ENCODE measurements at places on chromosomes 13 and 19.

DNA sequence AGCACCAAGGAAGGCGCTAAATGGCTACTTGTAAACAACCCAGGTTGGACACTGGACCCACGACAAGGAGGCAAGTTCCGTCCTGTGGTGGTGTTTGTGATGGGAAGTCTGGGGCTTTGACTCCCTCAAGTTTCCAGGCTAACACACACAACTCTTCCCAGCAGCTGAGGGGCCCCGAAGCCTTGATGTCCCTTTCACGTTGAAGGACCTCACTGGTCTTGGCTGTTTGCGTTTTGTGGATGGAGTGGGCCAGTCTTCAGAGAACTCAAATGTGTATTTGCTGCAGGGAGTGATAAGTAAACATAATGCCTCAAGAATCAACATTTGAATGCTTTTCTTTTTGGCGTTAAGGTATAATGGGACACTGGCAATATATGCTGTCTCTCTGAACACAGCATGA lies 199.2 kb downstream of the TM9SF2 start:
- no peak for DNase-seq

- no peak for DNase-seq
Measured at GRCh38 chr19:45003485-45003884, 2.2 kb downstream of the RELB start.

GRCh38 chr13:75908141-75908540 lies 272.0 kb downstream of the LMO7 start:
- DNase-seq = peak; percentile 31

- no peak for DNase-seq
Measured at GRCh38 chr19:15401397-15401710, 17.4 kb downstream of the AKAP8L start.

DNA sequence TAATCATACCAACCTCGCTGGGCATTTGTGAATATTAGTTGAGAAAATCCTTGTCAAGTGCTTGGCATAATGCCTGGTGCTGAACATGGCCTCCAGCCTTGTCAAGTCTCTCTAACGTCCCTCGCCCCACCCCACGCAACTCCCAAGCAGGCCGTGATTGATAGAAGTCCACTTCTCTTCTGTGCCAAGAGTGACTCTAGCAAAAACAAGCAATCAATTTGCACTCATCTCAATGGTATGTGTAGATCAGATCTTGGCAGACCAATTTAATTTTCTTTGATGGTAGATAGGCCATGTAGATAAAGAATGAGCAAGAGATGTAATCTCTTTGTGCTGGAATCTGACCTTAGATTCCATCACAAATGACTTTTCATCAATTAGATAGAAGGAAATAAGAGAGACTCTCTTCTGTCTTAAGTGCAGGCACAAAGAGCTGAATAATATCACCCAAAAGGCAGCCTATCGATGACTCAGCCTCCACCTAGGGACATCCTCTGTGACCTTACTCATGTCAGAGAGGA lies 31.0 kb upstream of the KATNAL1 start:
- DNase-seq = no peak
